Stimulated activated CD4-positive, alpha-beta T cell treated with anti-CD3 and anti-CD28 coated beads, TNF-alpha, amount 100 ng/mL, for 24 hours (primary cell): ENCODE measurements at places on chromosomes 16 and 17.

GRCh38 chr17:22518185-22518584 is 825.9 kb downstream of the KCNJ18 start:
- no peak for DNase-seq

DNA sequence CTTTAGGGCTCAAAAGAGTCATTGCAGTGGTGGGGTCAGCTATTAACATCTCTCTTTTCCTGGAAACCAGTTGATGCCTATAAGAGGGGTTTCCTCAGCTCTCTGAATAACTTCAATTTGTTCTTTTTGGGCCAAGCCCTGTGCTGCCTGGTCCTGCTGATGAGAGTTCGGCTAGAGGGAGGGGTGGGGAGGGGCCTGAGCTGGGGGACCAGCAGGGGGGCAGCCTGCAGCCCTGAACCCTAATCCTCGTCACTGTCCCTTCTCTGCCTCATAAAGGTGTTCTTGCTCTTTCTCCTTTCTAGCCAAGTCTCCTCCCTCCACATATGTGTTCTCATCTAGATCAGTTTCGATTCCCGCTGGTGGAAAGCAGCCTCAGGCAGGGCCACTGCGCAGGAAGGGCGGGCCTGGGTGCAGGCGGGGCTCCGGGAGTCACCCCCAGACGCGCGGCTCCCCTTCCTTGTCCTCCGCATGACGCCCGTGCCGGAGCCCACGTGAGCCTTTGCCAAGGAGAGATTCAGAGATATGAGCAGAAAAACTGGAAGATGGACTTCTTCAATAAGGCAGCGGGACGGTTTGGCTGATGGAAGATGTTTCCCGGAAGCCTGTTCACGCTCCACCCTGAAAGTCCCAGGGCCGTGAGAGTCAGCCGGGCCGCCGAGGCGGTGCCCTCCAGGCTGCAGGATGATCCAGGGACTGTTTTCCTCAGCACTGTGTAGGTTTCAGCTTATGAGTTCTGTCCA is 15.0 kb upstream of the RHOT1 start:
- DNase-seq: peak; percentile 59

- DNase-seq: no peak
Measured at GRCh38 chr17:77432742-77433141, 292.0 kb downstream of the SEC14L1 start.

DNA sequence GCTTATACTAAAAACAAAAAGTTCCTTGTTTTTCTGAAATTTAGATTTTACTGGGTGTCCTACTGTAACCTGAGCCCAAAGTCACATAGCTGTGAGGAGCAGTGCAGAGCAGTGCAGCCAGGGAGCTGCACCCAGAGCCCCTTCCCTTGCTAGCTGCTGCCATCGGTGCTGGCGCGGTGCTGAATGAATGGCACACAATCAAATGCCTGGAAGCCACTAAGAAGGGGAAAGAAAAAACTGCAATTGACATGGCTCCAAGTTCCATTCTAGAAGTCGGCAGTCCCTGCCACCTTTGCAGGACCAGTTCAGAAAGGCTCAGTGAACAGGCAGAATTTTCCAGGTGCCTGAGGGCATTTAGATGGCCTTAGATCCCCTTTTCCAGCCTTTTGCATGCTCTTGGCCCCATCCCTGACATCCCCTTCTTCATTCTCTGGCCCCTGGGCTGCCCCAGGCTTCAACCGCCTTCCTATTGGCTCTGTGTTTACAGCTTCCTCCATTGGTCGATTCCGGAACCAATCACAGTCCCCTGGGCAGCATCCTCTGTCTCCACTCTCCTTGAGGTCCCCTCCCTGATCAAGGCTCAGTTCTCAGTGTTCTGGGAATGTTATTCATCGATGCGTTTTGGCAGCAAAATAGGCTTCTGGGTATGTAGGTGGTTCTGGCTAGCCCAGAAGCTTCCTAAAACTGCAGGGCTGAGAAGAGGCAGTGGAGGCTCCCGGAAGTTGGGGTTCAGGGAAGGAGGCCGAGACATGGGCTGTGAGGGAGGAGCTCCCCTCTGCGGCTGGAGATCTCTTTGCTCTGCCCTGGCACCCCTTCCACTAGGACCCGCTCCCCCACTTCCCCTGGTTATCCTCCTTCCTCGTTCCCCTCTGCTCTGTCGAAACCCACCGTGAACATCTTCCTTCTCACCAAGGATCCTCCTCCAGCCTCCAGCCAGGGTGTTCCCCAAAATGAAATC is 37.9 kb downstream of the ATP2C2 start:
- DNase-seq: no peak

- DNase-seq: no peak
Measured at GRCh38 chr17:82349287-82349701, 9.8 kb upstream of the TEX19 start.

DNA sequence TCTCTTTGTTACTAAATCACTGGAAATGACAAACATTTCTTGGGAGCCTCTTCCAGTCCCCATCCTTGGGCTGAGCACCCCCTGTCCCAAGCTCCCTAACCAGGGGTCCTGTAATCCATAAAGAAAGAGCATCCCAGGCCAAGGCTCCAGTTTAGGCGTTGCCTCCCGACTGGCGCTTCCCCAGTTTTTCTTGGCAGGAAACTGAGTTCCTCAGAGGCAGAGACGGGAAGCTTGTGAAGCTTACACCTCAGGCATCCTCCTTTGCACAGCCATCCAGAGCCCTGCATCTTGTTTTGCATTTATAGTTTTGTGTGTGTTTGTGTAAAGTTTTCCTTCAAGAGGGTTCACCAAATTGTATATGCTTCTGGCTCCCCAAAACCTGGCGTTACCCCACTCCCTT is 7.1 kb downstream of the COPZ2 start:
- DNase-seq: no peak
